CD4-positive, alpha-beta T cell treated with Interleukin-2 at 100 ng/mL for 4 hours (primary cell): ENCODE measurements at places on chromosomes 3 and 15.
A peak's percentile ranks its signal among the peaks of the same experiment; 100 is the strongest.

DNA sequence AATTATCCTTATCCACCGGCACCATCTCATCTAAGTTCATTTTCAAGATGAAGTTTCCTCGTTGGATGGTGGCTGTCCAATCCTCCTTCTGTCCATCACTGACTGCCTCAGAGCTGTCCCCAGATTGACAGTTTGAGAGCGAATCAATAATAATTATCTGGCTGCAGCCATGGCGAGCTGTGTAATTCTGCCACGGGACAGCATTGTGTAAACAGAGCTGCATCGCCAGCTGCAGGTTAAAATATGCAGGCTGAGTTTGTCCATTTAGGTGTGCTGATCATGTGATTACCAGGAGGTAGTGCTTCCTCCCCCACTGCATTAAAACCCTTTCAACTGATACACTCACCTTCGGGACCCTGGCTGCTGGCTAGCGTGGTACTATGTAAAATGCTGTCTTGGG, 461.9 kb upstream of the ONECUT1 start:
- DNase-seq: no peak

GRCh38 chr15:33011976-33012375, 182.5 kb downstream of the FMN1 start:
- no peak for DNase-seq

DNA sequence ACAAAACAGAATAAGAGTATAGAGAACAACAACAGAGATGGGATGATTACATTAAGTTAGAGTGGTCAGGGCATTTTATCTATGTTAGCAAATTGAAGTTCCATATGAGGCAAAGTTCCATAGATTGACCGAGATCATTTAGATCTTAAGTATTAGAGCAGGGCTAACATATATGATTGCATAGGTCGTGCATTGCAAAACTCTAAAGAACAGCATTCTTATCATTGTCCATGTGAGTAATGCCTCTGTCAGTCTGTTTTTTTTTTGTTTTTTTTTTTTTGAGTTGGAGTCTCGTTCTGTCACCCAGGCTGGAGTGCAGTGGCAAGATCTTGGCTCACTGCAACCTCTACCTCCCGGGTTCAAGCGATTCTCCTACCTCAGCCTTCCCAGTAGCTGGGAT, 341.7 kb upstream of the KCNH8 start:
- DNase-seq: no peak

GRCh38 chr3:8756671-8757070, 12.7 kb downstream of the OXTR start:
- DNase-seq: no peak

- DNase-seq: no peak
These were observed 88.2 kb downstream of the GMPS start for GRCh38 chr3:155958676-155959075.

DNA sequence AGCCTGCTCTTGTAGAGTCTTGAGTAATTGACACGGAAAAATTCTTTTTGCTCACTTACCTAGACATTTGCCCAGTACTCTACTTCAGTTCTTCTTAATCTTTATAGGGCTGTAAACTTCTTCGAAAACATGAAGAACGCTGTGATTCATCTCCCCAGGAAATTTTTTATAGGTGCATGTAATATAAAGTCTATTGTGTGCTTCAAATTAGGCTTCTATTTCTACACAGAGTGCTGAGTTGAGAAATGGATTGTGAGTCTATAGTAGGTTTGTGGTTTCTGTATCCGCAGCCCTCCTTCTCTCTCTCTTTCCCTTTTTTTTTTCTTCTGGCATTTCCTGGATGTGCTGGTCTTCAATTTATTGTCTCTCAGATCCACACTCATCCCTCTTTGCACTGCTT, 183.3 kb upstream of the DCBLD2 start:
- DNase-seq: no peak

DNA sequence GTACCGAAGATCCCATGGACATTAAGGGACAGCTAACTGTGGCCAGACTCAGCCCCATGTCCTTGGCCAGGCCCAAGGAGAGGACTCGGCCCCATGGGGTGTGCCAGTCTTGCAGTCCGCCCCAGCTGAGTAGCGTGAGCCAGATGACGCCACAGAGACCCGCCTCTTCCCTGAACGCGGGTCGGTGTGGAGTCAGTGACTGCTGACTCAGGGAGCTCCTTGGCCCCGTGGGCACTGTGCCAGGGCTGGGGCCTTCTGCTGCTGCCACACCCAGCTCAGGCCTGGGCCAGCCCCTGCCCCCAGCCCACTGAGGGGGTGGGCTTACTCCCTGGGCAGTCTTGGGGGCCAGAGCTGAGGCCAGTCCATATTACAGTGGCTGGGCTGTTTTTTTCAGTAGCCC, 52.8 kb downstream of the PLXNA1 start:
- peak; percentile 1 for DNase-seq

- no peak for DNase-seq
These were observed 61.0 kb downstream of the TMEM44 start for GRCh38 chr3:194572143-194572789.

DNA sequence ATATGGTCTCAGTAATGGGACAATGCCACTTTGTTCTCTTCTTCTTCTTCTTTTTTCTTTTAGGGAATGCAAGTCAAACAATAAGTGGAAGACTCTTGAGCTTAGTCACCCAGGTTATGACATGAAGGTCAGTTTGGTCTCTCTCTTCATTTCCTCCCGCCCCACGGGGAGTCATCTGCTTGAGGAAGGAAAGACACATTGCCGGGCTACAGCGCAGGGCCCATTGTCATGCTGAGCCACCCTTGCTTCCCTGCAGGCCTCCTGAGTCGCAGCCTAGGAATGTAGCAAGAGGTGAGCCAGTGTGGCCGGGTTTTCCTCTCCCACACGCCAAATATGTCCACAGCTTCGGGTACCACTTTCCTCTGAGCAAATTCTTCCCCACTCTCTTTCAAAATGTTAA, 47.6 kb downstream of the RAP2B start:
- DNase-seq: no peak

- DNase-seq: no peak
These were observed 66.8 kb downstream of the GBE1 start for GRCh38 chr3:81694662-81695061.

GRCh38 chr15:90240856-90241255, 6.8 kb downstream of the GDPGP1 start:
- no peak for DNase-seq

DNA sequence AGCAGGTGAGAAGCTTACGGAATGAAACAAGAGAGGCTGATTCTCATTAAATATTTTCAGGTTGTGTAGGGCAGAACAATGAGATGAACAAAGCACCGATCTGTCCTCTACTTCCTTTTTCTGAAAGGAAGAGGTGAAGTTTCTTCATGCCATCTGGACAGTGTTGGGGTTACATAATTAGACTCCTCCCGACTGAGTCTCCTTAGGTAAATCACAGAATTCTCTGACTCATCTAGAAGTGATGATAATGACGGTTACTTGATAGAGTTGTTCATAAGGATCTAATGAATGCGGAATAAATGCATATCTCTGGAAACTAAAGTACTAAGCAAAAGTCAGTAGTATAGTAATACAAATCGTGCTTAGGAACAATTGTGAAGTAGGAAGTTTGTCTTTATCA, 21.2 kb downstream of the CRTC3 start:
- DNase-seq: no peak

- no peak for DNase-seq
These were observed 215.2 kb upstream of the BCHE start for GRCh38 chr3:166052440-166052839.

DNA sequence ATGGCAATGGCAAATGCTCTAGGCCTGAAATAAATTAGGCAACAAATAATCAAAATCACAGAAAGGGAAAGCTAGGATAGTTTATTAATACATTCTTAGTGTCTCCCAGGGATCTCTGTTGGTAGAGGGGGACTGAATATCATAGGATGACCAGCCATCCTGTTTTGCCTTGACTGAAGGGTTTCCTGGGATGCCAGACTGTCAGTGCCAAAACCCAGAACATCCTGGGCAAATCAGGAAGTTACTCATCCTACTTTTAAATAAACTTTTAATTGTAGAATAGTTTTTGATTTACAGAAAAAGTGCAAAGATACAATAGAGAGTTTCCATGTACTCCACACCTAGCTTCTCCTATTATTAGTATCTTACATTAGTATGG, 21.8 kb upstream of the SIAH2 start:
- no peak for DNase-seq

GRCh38 chr3:18372786-18373405, 52.2 kb downstream of the SATB1 start:
- DNase-seq: peak; percentile 20

GRCh38 chr15:52677593-52678467, 1.4 kb downstream of the ATOSA start:
- DNase-seq: peak; percentile 60

- no peak for DNase-seq
These were observed 4.0 kb upstream of the PARP6 start for GRCh38 chr15:72276326-72276700.

DNA sequence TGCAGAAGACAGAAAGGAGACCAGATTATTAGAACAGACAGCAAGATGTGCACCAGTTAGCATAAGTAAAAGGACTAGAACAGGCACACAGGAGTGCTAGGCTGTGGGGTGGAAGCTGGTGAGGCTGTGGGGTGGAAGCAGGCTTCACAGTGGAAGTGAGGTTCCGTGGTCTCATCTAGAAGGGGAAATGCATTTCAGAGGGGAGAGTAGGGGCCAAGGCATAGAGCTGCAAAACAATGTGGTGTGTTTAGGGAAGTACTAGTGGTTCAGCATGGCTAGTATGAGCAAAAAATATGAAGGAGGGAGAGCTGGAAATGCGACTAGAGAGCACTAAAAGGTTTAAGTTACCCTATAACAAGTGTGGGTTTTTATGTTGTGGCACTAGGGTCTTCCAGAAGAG, 6.5 kb downstream of the POPDC2 start:
- DNase-seq: no peak

DNA sequence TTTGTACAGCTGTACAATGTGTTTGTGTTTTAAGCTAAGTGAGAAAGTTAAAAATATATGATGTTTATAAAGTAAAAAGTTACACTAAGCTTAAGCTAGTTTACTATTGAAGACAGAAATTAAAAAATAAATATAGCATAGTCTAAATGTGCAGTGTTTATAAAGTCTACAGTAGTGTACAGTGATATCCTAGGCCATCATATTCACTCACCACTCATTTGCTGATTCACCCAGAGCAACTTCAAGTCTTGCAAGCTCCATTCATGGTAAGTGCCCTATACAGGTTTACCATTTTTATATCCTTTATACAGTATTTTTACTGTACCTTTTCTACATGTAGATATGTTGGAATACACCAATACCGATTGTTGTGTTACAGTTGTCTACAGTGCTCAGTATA, 553.2 kb upstream of the TBL1XR1 start:
- DNase-seq: no peak

- DNase-seq: no peak
These were observed 129.8 kb upstream of the CTDSPL start for GRCh38 chr3:37731895-37732294.

GRCh38 chr3:4448187-4448586, 18.9 kb downstream of the SUMF1 start:
- DNase-seq: no peak

GRCh38 chr3:61664105-61664482, 102.7 kb downstream of the PTPRG start:
- no peak for DNase-seq

DNA sequence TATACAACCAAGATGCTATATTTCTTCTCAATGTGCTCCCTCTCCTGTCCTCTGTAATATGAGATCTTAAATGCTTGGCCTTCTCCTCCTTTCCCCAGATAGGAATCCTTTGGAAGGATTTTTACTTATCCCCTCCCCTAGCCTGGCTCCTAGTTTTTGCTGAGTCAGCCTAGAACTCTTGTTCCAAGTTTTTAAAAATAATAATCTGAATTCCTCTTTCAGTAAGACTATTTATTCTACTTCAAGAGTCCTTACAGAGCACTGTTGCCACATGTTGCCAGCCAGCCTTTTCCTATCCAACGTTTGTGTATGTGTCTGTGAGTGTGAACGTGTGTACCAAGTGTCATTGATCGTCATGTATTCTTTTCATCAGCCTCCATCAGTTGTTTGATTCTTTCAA, 11.0 kb upstream of the KCNMB2 start:
- DNase-seq: no peak

DNA sequence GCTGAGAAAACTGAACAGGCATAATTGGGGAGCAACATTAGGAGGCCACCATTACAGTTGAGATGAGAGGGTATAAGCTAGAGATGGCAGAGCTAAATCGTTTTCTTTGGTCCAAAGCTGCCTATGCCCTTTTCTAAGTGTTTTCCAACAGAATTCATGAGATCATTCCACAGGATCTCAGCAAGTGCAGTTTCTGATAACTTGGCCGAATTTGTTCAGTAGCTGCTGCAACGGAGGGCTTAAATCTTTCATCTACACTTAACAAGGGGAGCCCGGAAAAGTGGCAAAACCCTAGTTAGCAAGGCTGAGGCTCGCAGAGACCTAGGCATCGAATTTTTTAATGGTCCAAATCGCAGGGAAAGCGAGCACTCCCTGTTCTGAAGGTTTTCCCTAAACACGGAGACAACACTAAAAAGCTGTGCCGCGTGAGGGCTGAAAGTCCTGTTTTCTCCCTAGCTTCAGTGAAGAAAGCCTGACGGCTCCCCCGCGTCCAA, 531 bp upstream of the BLOC1S6 start:
- DNase-seq: peak; percentile 2

GRCh38 chr3:176147251-176147650, 1050.0 kb downstream of the TBL1XR1 start:
- DNase-seq: no peak

GRCh38 chr3:166127969-166128368, 290.7 kb upstream of the BCHE start:
- no peak for DNase-seq

GRCh38 chr3:40878464-40878905, 320.8 kb upstream of the CTNNB1 start:
- no peak for DNase-seq

GRCh38 chr3:150747886-150748683, 14.9 kb downstream of the SIAH2 start:
- no peak for DNase-seq

GRCh38 chr15:30824518-30825195, 79.1 kb upstream of the FAN1 start:
- DNase-seq: no peak

- no peak for DNase-seq
These were observed 7.1 kb downstream of the NPTN start for GRCh38 chr15:73626072-73626471.

- DNase-seq: no peak
These were observed 575.4 kb upstream of the GOLIM4 start for GRCh38 chr3:168671091-168671490.

DNA sequence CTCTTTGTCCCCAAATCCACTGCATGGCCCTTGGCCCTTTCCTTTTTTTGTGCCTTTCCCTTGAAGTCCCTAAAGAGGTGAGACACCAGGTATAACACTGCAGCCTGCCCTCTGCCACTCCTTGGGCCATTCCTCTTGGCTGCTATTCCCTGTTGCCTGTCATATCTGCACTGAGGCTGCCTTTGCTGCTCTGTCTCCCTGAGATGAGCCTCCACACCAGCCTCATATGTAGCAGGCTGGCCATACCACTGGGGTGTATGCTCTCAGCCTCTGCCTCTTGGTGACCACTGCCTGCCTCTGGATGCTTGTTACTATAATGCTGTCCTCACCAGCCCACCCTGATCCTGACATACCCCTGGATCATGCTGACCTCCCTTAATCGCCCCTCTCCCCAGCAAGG, 252.0 kb downstream of the CLSTN2 start:
- DNase-seq: no peak
